Mesothelial cell of epicardium (in vitro differentiated cells): ENCODE measurements at places on chromosomes 6 and 20.

DNA sequence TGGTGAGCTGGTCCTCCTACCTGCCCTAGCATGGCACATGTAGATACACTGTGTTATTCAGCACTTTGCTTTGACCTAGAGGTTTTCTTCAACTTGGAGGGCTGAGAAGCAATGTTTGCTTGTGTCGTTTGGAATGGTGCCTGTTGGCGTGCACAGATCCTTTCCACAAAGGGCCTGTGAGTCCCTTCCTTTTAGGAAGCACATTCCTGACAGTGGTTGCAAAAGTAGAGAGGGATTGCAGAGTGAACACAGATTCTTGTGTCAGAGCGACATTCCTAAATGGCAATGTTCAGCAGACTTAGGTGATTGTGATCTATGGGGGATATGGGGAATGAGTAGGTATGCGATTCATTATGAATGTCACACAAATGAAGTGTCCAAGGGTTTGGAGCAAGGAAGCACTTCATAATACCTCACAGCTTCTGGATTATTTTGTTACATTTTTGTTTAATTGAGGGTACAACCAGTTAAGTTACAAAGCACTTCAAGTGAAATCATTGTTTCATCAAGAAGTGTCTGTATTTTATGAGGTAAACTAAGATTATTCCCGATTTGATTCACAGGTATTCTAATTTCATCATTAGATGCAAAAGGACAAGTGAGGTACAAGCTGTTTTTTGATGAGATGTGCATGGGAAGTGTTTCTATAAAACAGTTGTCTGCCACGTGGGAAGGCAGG, 713 bp upstream of the RNF144B start:
- peaks cover 24% of the 10 kb centered on the region for H3K4me1 ChIP-seq
- peak overlapping the region; percentile 87 for H3K27ac ChIP-seq
- H3K4me3 ChIP-seq: peak overlapping the region; percentile 91
- no peak for DNase-seq

DNA sequence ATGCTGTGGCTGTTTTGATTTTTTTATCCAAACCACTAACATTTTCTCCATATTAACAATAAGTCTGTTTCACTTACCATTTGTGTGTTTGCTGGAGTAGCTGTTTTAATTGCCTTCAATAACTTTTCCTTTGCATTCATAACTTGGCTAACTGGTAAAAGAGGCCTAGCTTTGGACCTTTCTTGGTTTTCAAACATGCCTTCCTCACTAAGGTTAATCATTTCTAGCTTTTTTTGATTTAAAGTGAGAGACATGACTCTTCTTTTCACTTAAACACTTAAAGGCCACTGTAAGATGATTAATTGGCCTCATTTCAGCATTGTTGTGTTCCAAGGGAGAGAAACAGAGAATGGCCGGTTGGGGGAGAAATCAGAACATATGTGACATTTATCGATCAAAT, 2.9 kb downstream of the WFDC12 start:
- H3K4me3 ChIP-seq: no peak overlapping the region
- no peaks in the 10 kb centered on the region for H3K4me1 ChIP-seq
- H3K27ac ChIP-seq: no peak overlapping the region
- H3K36me3 ChIP-seq: no peaks in the 10 kb centered on the region
- H3K27me3 ChIP-seq: peaks cover 51% of the 10 kb centered on the region
- no peak for DNase-seq

DNA sequence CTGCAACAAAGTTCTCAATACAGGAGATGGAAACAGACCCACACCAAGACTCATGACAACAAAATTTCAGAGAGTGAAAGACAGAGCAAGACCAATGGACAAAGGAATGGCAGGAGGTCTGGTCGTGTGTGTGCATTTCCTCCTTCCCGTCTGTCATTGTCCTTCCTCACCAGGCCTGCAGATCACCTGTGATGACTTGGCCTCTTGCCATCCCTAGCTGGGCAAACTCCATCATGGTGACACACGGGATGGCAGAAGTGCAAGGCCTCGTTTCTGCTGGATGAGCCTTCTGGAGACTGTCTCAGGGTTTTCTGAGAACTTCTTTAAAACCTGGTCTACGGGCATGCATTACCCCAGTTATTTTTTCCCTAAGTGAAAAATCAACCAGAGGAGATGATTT, 49.2 kb downstream of the RPP21 start:
- no peak overlapping the region for H3K27ac ChIP-seq
- H3K4me3 ChIP-seq: no peak overlapping the region
- no peak for DNase-seq

GRCh38 chr6:137486416-137486815, 7.8 kb downstream of the OLIG3 start:
- DNase-seq: no peak
- peaks cover 99% of the 10 kb centered on the region for H3K27me3 ChIP-seq
- H3K27ac ChIP-seq: no peak overlapping the region
- no peak overlapping the region for H3K4me3 ChIP-seq
- H3K36me3 ChIP-seq: no peaks in the 10 kb centered on the region

DNA sequence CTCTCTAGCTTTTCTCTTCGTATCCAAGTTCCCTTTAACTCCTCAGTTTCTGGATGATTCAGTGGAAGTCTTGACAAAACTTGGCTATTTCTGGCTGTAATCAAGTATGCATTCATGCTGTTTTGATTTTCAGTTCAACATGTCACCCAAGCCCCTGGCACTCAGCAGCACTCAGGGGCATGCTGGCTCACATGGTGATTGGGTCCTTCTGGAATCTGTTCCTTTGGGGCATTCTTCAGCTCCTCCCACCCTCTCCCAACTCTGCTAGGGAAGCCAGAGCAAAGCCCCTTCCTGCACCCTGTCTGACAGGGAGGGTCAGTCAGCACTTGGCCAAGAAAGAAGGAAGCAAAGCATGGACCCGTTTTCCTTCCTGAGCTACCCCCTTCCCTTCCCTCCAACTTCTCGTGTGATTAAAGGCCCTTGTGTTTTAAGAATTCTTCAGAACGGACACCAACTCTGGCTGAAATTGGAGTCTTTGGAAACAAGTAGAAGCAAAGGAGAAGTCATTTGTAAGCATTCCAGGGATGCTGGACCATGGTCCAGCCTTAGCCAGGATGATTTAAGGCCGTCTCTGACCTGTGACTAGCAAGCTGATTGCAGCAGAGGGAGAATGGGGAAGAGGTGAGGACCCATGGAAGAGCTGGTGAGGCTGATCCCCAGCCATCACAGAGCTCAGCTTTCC, 7.1 kb downstream of the PLEKHG1 start:
- no peak overlapping the region for H3K4me3 ChIP-seq
- peak overlapping the region; percentile 14 for H3K27ac ChIP-seq
- DNase-seq: no peak
- peaks cover 43% of the 10 kb centered on the region for H3K4me1 ChIP-seq
- H3K27me3 ChIP-seq: peaks cover 4% of the 10 kb centered on the region
- H3K36me3 ChIP-seq: peaks cover 3% of the 10 kb centered on the region

- H3K4me1 ChIP-seq: no peaks in the 10 kb centered on the region
- H3K27me3 ChIP-seq: peaks cover 24% of the 10 kb centered on the region
- no peak overlapping the region for H3K4me3 ChIP-seq
- no peaks in the 10 kb centered on the region for H3K36me3 ChIP-seq
Measured at GRCh38 chr20:48478370-48478769, 349.4 kb downstream of the PREX1 start.

DNA sequence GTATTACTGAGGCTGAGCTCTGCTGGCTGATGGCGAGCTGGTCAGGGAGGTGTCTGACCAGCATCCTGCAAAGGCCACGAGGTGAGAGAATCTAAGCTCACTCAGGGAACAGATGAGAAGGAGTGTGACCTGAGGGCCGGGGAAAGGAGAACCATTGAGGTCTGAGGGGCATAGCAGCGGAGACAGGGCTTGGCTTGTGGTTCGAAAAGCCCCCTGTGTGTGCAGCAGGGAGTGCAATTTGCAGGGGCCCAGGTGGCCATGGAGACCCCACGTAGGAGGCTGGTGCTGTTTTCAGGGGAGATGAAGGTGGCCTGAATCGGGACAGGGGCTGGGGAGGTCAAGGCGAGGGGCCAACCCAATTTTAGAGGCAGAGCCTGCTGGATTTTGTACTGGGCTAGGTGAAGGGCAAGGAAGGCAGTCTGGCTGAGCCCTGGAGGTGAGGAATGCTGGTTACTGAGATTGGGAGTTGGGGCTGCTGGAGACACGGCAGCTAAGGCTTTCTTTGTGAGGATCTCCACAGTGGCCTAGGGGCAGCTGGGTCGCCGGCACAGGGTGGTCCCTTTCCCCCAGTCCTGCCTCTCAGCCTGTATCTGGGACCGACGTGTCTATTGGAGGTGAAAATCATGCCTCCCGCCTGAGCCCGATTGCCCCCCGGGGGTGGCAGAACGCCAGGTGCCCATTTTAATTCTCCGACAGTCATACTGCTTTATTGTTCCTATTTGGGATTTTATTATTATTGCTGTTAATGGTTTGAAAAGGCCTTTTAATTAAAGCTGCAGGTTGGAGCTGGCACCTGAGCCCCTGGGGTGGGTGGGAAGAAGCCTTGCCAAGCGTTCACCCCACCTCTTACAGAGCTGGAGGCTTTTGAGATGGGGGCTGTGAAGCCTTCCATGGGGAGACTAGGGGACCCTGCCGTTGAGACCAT, 28.4 kb downstream of the DLGAP4 start:
- DNase-seq: no peak
- H3K4me3 ChIP-seq: no peak overlapping the region
- H3K36me3 ChIP-seq: no peaks in the 10 kb centered on the region
- H3K4me1 ChIP-seq: no peaks in the 10 kb centered on the region
- no peak overlapping the region for H3K27ac ChIP-seq

DNA sequence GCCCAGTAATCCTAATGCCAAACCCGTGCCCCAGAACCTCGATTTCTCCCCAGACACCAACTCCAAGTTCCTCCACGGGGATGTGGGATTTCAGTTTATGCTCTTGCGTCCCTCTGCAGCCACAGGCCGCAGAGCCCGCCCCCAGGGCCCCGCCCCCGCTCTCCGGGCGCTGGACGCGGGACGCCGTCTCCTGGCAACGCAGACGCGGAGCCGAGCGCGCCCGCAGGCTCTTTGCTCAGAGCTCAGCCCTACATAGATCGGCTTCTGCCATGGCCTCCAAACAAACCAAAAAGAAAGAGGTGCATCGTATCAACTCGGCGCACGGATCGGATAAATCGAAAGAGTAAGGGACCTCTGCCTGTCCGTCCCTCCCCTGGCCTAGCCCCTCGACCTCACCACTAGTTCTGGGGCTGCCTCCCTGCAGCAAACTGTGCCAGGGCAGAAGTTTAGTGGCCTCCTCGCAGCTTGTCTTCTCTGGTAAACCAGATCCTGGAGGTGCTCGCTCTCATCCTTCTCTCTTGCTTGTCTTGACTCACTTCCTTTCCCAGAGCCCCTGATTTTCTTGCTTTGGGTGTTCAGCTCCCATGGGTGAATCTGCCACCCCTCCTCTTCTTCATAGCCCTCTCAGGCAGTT, at the start of gene ADGB:
Gene ADGB, plus strand, starts transcription at position 201 of the 634 bp plus-strand sequence. Its CDS starts 69 bp downstream, at position 270.
- peaks cover 9% of the 10 kb centered on the region for H3K4me1 ChIP-seq
- H3K27me3 ChIP-seq: peaks cover 18% of the 10 kb centered on the region
- no peaks in the 10 kb centered on the region for H3K36me3 ChIP-seq
- H3K4me3 ChIP-seq: peak within 1 kb of the TSS; percentile 64

DNA sequence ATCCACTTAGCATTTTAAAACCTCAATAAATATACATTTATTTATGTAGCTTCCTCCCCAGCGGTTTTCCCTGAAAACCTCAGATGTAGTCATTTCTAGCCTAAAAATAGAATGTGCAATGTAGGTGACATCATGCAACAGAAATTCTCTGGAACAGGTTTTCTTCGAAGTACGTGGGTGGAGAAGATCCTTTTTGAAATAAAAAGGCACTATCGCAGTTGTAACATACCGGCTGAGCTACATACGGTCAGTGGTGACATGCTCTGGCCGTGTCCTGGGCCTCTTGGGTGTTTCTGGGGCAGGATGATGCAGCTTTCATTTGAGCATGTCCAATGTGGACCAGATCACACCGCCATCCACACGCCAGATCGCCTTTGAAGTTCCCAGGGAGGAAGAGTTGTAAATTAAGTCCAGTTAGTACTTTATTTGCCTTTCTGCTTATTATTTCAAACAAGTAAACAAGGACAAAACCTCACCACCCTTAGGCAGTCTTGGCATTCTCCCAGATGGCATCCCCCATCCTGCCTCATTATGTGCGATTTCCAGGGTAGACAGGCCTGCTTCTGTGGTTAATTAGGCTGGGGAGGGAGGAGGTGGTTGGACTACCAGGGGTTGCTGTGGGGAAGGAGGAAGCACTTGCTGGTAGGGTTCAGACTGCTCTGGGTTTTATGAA, 109.5 kb upstream of the CLDN20 start:
- no peaks in the 10 kb centered on the region for H3K36me3 ChIP-seq
- no peak overlapping the region for H3K4me3 ChIP-seq
- peaks cover 35% of the 10 kb centered on the region for H3K4me1 ChIP-seq

GRCh38 chr6:52217761-52218160, 26.5 kb downstream of the IL17F start:
- peaks cover 17% of the 10 kb centered on the region for H3K27me3 ChIP-seq
- H3K4me1 ChIP-seq: no peaks in the 10 kb centered on the region
